Activated naive CD8-positive, alpha-beta T cell treated with anti-CD3 and anti-CD28 coated beads for 36 hours (primary cell): ENCODE measurements at places on chromosomes 5 and 9.
A peak's percentile ranks its signal among the peaks of the same experiment; 100 is the strongest.

GRCh38 chr9:129569502-129570449, 51.1 kb downstream of the C9orf50 start:
- peaks cover 5% of the 10 kb centered on the region for H3K36me3 ChIP-seq
- H3K4me1 ChIP-seq = peaks cover 21% of the 10 kb centered on the region
- peaks cover 26% of the 10 kb centered on the region for H3K27me3 ChIP-seq
- H3K4me3 ChIP-seq = peak overlapping the region; percentile 70
- no peak for DNase-seq

GRCh38 chr9:88197781-88198340, 59.6 kb upstream of the SPATA31C2 start:
- H3K36me3 ChIP-seq = no peaks in the 10 kb centered on the region
- peaks cover 31% of the 10 kb centered on the region for H3K27me3 ChIP-seq
- no peak for DNase-seq
- peaks cover 5% of the 10 kb centered on the region for H3K4me1 ChIP-seq
- no peak overlapping the region for H3K4me3 ChIP-seq

DNA sequence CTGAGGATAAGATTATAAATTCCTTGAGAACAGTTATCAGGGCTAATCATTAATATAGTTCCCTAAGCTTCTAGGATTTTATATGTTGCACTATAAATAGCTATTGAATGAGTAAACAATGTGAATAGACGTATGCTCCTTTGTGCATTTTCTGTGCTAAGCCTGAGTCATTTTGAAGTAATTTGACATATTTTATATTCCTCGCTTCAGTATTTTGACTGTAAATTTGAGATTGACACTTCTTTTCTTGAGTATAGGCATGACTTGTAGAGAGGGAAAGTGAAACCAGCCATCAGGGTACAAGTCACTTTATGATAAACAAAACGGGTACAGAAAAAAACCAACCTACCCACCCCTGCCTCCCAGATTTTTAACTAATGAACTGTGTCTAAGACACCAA, 367.7 kb upstream of the PRR16 start:
- DNase-seq = no peak
- peaks cover 4% of the 10 kb centered on the region for H3K4me1 ChIP-seq
- no peak overlapping the region for H3K27ac ChIP-seq
- H3K4me3 ChIP-seq = no peak overlapping the region
- H3K27me3 ChIP-seq = peaks cover 3% of the 10 kb centered on the region
- H3K36me3 ChIP-seq = no peaks in the 10 kb centered on the region

DNA sequence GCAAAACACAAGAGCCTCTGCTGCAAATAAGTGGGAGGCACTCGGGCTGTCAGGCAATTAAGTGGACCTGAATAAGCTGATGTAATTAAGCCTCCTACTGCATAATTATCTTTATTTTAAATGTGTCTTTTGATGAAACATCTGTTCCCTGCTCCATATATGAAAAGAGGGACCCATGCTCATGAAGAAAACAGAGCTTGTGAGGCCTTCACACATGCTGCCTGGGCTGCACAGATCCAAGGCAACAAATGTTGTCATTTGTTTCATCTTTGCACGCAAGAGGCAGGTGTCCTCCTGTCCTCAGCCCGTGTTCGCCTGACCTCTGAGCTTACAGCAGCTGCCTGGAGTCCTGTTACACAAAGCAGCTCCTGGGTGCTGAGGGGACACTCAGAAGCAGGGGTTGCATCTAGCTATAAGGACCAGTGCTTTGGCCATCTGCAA, 381.1 kb downstream of the ZNF608 start:
- no peaks in the 10 kb centered on the region for H3K36me3 ChIP-seq
- DNase-seq = no peak
- H3K27me3 ChIP-seq = no peaks in the 10 kb centered on the region
- H3K4me1 ChIP-seq = no peaks in the 10 kb centered on the region
- no peak overlapping the region for H3K27ac ChIP-seq
- no peak overlapping the region for H3K4me3 ChIP-seq

- no peak overlapping the region for H3K4me3 ChIP-seq
- no peaks in the 10 kb centered on the region for H3K36me3 ChIP-seq
Observed at GRCh38 chr5:112685386-112685785, 52.3 kb upstream of the APC start.

DNA sequence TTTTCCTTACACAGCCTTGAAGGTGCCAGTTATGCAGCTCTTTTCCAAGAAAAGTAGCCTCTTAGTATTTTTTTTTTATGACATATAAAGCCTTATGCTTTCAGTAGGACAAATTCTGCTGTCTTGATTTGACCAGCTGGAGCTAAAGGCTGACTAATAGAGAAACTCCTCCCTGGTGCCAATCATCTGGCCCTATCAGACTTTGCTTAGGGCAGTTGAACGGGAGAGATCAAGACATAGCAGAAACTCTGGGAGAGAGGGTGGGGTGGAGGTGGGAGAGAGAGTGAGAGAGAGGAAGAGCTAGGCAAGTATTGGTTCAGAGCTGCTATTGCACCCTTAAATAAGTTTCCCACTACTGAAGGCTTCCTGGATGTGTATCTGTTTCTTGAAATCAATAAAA, 100.2 kb downstream of the SEC61B start:
- no peaks in the 10 kb centered on the region for H3K36me3 ChIP-seq
- H3K27ac ChIP-seq = no peak overlapping the region
- H3K4me3 ChIP-seq = no peak overlapping the region
- DNase-seq = no peak
- peaks cover 35% of the 10 kb centered on the region for H3K27me3 ChIP-seq
- peaks cover 12% of the 10 kb centered on the region for H3K4me1 ChIP-seq

DNA sequence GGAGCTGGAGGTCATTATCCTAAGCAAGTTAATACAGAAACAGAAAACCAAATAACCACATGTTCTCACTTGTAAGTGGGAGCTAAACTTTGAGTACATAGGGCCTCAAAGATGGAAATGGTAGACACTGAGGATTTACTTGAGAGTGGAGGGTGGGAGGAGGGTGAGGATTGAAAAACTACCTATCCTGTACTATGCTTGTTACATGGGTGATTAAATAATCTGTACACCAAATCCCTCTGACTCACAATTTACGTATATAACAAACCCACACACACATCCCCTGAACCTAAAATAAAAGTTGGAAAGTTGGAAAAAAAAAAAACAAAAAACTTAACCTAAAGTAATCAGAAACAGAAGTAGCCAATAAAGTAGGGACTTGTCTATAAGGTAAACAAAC, 48.8 kb upstream of the LARP1 start:
- H3K36me3 ChIP-seq = no peaks in the 10 kb centered on the region
- H3K4me3 ChIP-seq = no peak overlapping the region
- no peak for DNase-seq
- no peaks in the 10 kb centered on the region for H3K27me3 ChIP-seq
- H3K4me1 ChIP-seq = no peaks in the 10 kb centered on the region

- H3K4me1 ChIP-seq = no peaks in the 10 kb centered on the region
- no peaks in the 10 kb centered on the region for H3K36me3 ChIP-seq
- no peak overlapping the region for H3K4me3 ChIP-seq
- no peaks in the 10 kb centered on the region for H3K27me3 ChIP-seq
- no peak for DNase-seq
Observed at GRCh38 chr9:107375651-107376369, 92.7 kb downstream of the RAD23B start.

GRCh38 chr5:10218658-10219057, 31.0 kb downstream of the ATPSCKMT start:
- H3K4me3 ChIP-seq = no peak overlapping the region
- H3K36me3 ChIP-seq = peaks cover 15% of the 10 kb centered on the region
- no peaks in the 10 kb centered on the region for H3K4me1 ChIP-seq
- H3K27me3 ChIP-seq = no peaks in the 10 kb centered on the region
- no peak for DNase-seq
- no peak overlapping the region for H3K27ac ChIP-seq

GRCh38 chr9:30774326-30774725, 1610.1 kb upstream of the ACO1 start:
- no peak overlapping the region for H3K27ac ChIP-seq
- no peaks in the 10 kb centered on the region for H3K36me3 ChIP-seq
- no peak for DNase-seq
- H3K27me3 ChIP-seq = no peaks in the 10 kb centered on the region
- no peak overlapping the region for H3K4me3 ChIP-seq
- no peaks in the 10 kb centered on the region for H3K4me1 ChIP-seq

DNA sequence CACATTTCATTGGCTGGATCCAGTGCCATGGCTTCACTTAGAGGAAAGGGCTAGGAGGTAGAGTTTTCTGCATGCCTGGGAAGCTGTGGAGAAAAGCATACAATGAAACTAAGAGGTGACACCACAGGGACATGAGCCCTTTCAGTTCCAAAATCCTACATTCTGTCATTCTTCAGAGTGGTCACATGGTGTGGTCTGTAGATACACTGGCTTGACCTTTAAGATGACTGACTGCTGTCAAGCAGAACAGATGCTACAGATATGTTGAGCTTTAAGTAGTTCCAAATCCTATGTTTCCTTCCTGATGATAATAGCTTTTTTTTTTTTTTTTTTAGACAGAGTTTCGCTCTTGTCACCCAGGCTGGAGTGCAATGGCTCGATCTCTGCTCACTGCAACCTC, 26.2 kb downstream of the DMRT3 start:
- no peaks in the 10 kb centered on the region for H3K36me3 ChIP-seq
- DNase-seq = no peak
- no peak overlapping the region for H3K4me3 ChIP-seq
- H3K4me1 ChIP-seq = peaks cover 6% of the 10 kb centered on the region

GRCh38 chr5:17180864-17181723, 36.3 kb upstream of the BASP1 start:
- DNase-seq = no peak
- H3K27ac ChIP-seq = no peak overlapping the region
- peaks cover 15% of the 10 kb centered on the region for H3K27me3 ChIP-seq
- H3K4me3 ChIP-seq = no peak overlapping the region
- H3K4me1 ChIP-seq = peaks cover 3% of the 10 kb centered on the region

- H3K4me3 ChIP-seq = no peak overlapping the region
- H3K4me1 ChIP-seq = no peaks in the 10 kb centered on the region
- peaks cover 8% of the 10 kb centered on the region for H3K27me3 ChIP-seq
- DNase-seq = no peak
- H3K27ac ChIP-seq = no peak overlapping the region
- no peaks in the 10 kb centered on the region for H3K36me3 ChIP-seq
Observed at GRCh38 chr9:126697330-126697729, 83.6 kb downstream of the LMX1B start.

DNA sequence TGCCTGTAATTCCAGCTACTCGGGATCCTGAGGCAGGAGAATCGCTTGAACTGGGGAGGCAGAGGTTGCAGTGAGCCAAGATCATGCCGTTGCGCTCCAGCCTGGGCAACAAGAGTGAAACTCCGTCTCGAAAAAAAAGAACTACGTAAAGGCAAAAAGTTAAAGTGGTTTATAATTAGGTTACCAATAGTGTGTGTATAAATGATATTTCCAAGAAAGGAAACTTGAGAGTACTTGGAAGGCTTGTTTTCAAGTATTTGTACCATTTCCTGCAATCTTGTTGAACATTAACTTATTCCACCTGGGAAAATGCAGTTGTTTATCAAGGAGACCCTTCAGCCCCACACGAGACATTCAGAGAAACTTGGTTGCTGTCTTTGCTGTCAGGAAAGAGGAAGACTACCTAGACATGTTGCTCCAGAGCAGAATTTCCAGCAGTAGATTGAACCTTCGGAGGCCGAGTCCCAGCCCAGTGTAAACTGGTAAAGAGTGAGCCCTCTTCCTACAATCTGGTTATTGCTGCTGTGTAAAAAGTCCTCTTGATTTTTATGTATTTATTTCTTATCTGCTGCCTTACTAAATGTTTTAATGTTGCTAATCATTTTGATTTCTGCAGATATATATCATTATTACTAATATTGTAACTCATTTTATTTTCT, 30.1 kb downstream of the STXBP1 start:
- H3K4me1 ChIP-seq = peaks cover 2% of the 10 kb centered on the region
- H3K27me3 ChIP-seq = no peaks in the 10 kb centered on the region
- no peak for DNase-seq
- H3K27ac ChIP-seq = no peak overlapping the region
- H3K4me3 ChIP-seq = no peak overlapping the region

DNA sequence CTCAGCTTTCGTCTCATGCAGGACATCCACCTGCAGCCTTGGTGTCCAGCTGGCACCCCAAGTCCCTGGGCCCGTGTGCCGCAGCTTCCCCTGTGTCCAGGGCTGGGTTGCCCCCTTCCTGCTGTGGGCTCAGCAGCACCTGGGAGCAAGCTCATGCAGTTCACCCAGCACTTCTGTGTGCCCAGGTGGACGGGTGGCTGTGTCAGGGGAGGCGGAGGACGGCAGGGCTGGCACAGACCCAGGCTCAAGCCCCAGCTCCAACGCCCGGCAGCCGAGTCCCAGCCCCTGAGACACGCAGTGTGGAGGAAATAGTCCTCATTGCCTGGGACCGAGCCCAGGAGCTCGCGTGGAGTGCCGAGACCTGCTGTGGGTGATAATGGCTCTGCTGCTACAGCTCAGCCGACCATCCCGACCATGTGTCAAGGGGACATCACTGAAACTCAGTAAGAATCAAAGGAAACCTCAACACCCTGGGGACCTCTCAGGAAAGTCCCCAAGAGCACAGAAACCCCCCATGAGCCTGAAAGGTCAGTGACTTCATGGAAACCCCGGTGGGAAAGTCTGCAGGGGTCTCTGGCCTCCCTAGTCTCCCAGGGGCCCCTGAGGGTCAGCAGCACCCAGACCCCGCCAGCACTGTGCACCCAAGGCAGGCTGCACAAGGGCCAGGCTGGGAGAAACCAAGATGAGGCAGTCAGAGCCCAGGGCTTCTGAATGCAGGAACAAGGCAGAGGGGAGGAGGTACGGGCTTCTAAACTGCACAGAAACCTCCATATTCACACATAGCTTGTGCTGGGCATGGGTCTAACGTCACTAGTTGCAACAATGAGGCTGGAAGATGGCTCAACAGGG, 38.8 kb downstream of the LPCAT1 start:
- H3K27ac ChIP-seq = peak overlapping the region; percentile 83
- peaks cover 40% of the 10 kb centered on the region for H3K4me1 ChIP-seq
- peak; percentile 40 for DNase-seq
- no peak overlapping the region for H3K4me3 ChIP-seq

- DNase-seq = no peak
- H3K27me3 ChIP-seq = no peaks in the 10 kb centered on the region
- no peaks in the 10 kb centered on the region for H3K4me1 ChIP-seq
Observed at GRCh38 chr5:128826275-128826674, 139.0 kb upstream of the SLC27A6 start.

GRCh38 chr5:143782588-143783386, 29.2 kb upstream of the HMHB1 start:
- H3K36me3 ChIP-seq = no peaks in the 10 kb centered on the region
- H3K27me3 ChIP-seq = peaks cover 6% of the 10 kb centered on the region
- H3K4me1 ChIP-seq = no peaks in the 10 kb centered on the region
- no peak overlapping the region for H3K4me3 ChIP-seq
- no peak for DNase-seq
- no peak overlapping the region for H3K27ac ChIP-seq

DNA sequence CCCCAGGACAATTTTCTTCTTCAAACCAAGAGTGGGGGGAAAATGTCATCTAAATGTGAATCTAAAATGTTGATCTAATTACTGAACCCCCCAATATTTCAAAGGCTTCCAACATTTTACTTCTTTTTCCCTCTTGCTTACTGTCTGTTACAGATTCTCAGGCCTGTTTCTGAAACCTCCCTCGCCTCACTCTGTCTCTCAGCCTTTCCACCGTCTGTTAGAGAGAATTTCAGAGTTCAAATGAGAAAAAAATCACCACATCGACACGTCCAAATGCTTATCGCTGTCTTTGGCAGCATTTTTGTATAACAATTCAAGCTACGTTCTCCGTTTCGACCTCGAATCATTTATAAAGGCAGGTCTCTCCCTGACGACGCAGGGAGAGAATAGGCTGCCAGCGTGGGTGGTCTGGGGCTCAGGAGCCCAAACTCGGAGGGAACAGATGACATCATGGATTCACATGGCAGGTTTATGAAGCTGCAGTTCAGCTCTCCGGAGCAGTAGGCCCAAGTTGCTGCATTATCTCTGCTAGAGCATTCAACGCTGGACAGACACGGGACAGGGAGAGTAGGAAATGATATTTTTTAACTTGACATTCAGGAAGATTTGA, 139.8 kb downstream of the GAS1 start:
- no peaks in the 10 kb centered on the region for H3K4me1 ChIP-seq
- no peaks in the 10 kb centered on the region for H3K36me3 ChIP-seq
- no peak overlapping the region for H3K27ac ChIP-seq
- peaks cover 3% of the 10 kb centered on the region for H3K27me3 ChIP-seq
- no peak overlapping the region for H3K4me3 ChIP-seq
